ENCODE measurements at places on chromosomes 2 and 18. TPM values are rescaled to one million over a fixed set of nuclear protein-coding genes. Genes with fewer than 3 reads are reported as not detected.

GRCh38 chr2:64516651-64517510 is 7.2 kb upstream of the AFTPH start:
- no peak overlapping the region for H3K4me3 ChIP-seq
- 0 out of 2 replicates have a peak, but pooled peaks cover 8% of the 10 kb centered on the region for H3K27me3 ChIP-seq
- DNase-seq, result no peak
- no peaks in the 10 kb centered on the region for H3K4me1 ChIP-seq
- H3K27ac ChIP-seq, result no peak overlapping the region
- H3K36me3 ChIP-seq, result no peaks in the 10 kb centered on the region

GRCh38 chr2:108367561-108368175 is 10.1 kb upstream of the SULT1C4 start:
- peaks cover 18% of the 10 kb centered on the region for H3K4me1 ChIP-seq
- H3K4me3 ChIP-seq, result no peak overlapping the region
- H3K27me3 ChIP-seq, result no peaks in the 10 kb centered on the region

Gene GREB1
- 6.2 TPM for total RNA-seq

Gene SIX2
- total RNA-seq, result 0.54 TPM

Gene NEDD4L
- total RNA-seq, result 41.5 TPM

Gene BCL11A
- 0.71 TPM for total RNA-seq

Gene NEMP2
- 8.6 TPM for total RNA-seq

All from HCT116 (cell line).